ENCODE measurements at places on chromosomes 4 and X. TPM values are rescaled to one million over a fixed set of nuclear protein-coding genes. Genes with fewer than 3 reads are reported as not detected.

GRCh38 chr4:39922399-39922798 lies 55.3 kb downstream of the PDS5A start:
- DNase-seq, result no peak

GRCh38 chr4:81963015-81963762 lies 410.6 kb downstream of the HNRNPD start:
- DNase-seq, result no peak

GRCh38 chr4:22787753-22788375 lies 95.1 kb downstream of the GBA3 start:
- no peak for DNase-seq

GRCh38 chrX:107448998-107449835 lies at the start of gene FRMPD3:
Gene FRMPD3, plus strand, starts transcription at chrX:107449652. Its CDS starts 76,937 bp downstream, at chrX:107526589.
- DNase-seq, result peak; percentile 25

ART3 gene
- not detected for total RNA-seq

- DNase-seq, result no peak
Observed at GRCh38 chrX:46572340-46572936, 1.1 kb upstream of the CHST7 start.

DNA sequence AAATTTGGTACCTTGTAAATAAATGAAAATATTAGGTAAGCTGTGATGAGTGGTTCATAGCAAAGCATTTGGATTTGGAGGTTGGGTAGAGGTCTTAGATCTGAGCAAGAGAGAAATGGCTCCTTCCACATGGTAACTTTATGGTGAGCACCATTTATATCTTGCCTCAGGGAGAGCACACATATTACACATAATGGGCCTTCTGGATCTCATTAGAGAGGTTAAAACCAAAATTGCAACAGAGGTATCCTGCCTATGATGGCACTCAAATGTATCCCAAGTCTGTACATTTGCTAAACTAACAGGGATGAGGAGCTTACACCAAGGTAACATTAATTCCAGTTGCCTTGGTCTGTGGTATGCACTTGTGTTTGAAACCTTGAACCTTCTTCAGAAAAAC lies 87.1 kb upstream of the PUDP start:
- no peak for DNase-seq

RASSF6 gene
- total RNA-seq, result 1.1 TPM

DNA sequence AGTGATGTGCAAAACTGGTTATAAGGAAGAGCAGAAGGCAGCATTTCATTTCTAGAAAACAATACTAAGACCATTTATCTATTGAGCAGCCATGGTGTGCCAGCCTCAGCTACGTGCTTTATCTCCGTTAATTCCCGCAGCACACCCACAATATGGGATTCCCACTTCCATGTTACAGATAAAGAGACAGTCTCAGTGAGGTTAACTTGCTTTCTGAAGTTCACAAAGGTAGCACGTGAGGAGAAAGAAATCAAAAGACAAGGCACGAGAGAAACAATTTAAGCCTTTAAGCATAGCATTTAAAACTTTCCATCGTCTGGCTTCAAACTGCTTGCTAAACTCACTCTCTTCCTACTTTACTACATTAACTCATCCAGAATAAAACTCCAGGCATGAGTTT lies 8.0 kb upstream of the RPL34 start:
- DNase-seq, result no peak

GRCh38 chrX:38968344-38969216 lies 167.3 kb downstream of the MID1IP1 start:
- DNase-seq, result no peak

GRCh38 chrX:2781698-2782097 lies 29.9 kb downstream of the XG start:
- DNase-seq, result no peak

DOK7 gene
- 2.5 TPM for total RNA-seq

- DNase-seq, result no peak
Observed at GRCh38 chr4:102302762-102303161, 42.5 kb downstream of the SLC39A8 start.
